ENCODE measurements at places on chromosomes 3 and 15. TPM values are rescaled to one million over a fixed set of nuclear protein-coding genes. Genes with fewer than 3 reads are reported as not detected.

DNA sequence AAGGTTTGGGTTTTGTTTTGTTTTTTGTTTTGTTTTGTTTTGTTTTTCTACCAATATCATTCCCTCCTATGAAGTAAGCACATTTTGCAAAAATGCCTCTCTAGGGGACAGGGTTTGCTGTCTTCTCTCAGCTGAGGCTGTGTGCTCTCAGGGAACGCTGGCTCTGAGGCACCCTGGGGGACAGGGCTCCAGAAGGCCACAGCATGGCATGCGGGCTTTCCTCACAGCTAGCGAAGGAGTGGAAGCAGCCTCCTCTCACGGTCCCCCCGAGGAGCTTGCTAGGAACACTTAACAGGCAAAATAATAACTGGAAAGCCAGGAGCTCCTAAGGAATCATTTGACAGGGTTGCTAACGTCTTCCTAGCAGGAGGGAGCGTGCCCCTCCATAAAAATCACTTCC lies 227.7 kb upstream of the ST8SIA2 start:
- no peak for DNase-seq

DNA sequence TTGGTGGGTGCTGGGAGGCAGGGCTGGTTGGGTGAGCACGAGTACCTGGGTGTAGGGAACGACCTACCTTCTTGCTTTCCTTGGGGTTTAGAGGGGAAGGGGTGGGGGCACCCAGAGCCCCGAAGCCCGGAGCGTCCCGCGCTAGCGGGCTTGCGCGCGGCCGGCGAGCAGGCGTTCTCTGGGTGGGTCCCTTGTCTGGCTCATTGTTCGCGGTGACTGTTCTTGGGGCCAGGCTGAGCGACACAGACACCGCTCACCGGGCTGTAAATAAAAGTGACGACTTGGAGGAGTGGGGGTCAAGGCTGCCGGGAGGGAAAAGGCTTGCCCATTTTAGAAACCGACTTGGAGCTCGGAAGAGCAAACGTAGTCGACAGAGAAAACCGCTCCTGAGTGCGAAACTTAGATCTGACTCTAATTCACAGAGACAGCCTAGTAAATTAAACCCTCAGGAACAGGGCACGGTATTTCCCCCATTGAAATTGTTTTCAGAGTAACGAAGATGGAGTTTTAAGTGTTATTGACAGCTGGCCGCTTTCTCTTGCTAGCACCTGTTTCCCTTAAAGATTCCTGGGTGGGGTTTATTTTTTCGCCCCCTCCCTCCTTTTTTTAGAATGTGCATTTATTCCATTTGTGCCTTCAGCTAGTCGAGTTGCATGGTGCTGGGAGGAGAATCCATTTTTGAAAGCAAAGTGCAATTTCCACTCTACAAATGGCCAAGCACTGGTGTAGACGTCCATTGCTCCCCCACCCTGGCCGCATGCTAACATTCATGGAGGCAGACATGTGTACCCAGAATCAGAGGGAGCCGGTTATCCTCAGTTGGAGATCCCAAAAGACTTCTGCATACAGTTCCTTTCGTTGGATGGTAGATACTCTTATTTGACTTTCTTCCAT lies 532.1 kb upstream of the SEMA6D start:
- DNase-seq: no peak

- DNase-seq: no peak
These were observed 115.1 kb downstream of the TAFA4 start for GRCh38 chr3:68817243-68817642.

TTC21A gene
- total RNA-seq: 0.80 TPM

CMTM8 gene
- 4.1 TPM for total RNA-seq

DNA sequence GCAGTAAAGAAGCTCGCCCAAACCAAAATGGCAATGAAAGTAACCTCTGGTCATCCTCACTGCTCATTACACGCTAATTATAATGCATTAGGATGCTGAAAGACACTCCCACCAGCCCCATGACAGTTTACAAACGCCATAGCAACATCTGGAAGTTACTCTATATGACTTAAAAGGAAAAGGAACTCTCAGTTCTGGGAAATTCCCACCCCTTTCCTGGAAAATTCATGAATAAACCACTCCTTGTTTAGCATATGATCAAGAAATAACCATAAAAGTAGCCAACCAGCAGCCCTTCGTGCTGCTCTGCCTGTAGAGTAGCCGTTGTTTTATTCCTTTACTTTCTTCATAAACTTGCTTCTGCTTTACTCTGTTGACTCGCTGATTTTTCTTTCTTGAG lies 164.6 kb downstream of the SMAD6 start:
- no peak for DNase-seq
